Left ventricle myocardium superior (tissue), 1 donor: ENCODE measurements at places on chromosomes 5 and 9.

- DNase-seq = no peak
Measured at GRCh38 chr9:88197016-88197415, 58.7 kb upstream of the SPATA31C2 start.

- peak; percentile 52 for DNase-seq
Measured at GRCh38 chr5:37840053-37841034, 503 bp upstream of the GDNF start.

- no peak for DNase-seq
Measured at GRCh38 chr5:25544652-25545249, 900.0 kb upstream of the CDH10 start.

GRCh38 chr9:110066929-110067716 lies 140.8 kb downstream of the C9orf152 start:
- DNase-seq = no peak

GRCh38 chr5:43859309-43859708 lies 256.3 kb downstream of the NNT start:
- no peak for DNase-seq

DNA sequence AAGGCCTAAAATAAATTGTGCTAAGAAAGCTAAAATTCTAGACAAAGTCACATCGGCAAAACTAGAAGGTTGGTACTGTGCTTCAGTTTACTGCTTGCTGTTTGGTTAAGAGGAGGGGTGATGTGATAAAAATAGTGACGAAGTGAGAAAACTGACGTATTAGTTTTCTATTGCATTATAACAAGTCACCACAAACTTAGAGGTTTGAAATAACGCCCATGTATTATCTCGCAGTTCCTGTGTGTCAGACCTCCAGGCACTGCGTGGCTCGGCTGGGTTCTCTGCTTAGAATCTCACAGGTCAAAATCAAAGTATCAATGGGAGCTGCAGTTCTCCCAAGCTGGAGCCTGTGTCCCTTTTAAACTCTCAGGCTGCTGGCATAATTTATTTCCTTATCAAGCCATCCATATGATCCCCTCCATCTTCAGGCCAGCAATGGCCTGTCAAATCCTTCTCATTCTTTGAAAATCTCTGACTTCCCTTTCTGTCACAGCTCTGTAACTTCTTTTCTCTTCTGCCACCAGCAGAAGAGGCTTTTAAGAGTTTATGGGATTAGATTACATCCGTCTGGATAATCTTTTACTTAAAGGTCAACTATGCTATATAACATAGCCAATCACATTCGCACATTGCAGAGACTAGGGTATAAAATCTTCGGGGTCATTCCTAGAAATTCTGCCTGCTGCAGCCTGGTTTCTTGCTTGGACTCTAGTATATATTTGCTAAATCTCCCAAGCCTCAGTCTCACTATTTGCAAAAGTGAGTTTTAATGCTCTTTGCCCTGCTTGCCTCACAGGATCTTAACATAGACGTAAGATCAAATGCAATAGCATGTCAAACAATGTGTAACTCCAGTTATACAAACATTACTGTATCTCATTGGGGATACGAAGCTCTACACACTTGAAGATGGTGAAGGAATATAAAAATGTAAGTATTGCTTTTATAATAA lies 104.0 kb upstream of the CDKN2B start:
- DNase-seq = no peak

GRCh38 chr5:179413711-179414458 lies 68.6 kb upstream of the ADAMTS2 start:
- DNase-seq = no peak

DNA sequence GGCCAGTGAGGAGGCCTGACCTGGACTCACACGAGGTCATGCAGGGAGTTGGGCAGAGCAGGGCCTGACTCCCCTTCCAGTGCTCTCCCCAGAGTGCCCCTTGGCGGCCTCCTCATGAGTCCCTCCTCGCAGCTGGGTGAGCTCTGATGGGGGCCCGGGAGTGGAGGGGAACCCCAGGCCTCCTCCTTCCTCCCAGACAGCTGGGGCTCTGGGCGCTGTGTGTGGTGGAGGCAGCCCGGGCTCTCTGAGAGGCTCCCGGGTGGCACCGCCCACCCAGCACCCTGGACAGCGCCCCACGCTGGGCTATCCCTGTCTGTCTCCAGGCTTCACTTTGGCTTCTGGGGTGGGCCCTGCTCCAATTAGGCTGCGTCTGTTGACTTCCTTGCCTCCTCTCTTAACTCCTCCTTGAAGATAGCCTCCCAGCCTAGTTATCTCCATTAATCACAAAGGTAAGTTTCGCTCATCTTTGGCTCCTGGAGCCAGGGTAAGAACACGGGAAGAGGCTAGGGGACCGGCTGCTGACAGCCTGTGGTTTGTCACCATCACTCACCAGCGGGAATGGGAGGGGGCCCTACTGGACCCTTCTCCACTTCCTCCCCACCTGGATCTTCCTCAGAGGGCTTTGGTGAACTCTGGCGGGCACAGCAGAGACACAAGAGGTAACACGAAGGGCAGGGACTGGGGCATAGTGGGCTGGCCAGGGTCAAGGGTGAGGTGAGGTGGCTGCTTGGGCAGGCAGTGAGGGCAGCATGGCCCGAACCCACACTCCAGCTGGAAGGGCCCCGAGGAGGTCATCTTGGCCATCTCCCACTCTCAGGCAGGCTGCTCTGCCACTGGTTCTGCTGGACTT lies 13.1 kb downstream of the PSD2 start:
- DNase-seq = peak; percentile 52

GRCh38 chr9:20208961-20209371 lies 413.3 kb downstream of the MLLT3 start:
- no peak for DNase-seq

DNA sequence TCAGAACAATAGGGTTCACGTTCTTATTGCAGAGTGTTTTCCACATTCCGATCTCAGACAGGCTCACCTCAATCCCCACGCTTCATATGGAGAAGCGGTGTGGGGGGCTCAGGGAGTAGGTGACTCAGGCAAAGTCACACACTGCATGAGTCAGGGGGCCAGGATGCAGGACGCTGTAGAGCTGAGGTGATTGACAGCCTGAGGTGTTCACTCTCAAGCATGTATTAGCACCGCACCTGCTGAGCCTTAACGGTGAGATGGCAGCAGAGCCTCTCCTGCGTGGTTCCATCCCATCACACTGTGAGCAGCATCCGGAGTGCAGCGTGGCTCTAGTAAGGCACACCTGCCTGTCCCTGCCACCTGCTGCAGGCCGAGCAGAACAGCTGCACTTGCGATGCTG lies 194.0 kb downstream of the IRX2 start:
- no peak for DNase-seq

GRCh38 chr9:114097613-114098020 lies 1.5 kb downstream of the KIF12 start:
- DNase-seq = peak; percentile 40

- DNase-seq = no peak
Measured at GRCh38 chr5:15948190-15948589, 231.4 kb downstream of the MARCHF11 start.

- peak; percentile 15 for DNase-seq
Measured at GRCh38 chr9:135240222-135240621, 152.8 kb downstream of the OLFM1 start.

DNA sequence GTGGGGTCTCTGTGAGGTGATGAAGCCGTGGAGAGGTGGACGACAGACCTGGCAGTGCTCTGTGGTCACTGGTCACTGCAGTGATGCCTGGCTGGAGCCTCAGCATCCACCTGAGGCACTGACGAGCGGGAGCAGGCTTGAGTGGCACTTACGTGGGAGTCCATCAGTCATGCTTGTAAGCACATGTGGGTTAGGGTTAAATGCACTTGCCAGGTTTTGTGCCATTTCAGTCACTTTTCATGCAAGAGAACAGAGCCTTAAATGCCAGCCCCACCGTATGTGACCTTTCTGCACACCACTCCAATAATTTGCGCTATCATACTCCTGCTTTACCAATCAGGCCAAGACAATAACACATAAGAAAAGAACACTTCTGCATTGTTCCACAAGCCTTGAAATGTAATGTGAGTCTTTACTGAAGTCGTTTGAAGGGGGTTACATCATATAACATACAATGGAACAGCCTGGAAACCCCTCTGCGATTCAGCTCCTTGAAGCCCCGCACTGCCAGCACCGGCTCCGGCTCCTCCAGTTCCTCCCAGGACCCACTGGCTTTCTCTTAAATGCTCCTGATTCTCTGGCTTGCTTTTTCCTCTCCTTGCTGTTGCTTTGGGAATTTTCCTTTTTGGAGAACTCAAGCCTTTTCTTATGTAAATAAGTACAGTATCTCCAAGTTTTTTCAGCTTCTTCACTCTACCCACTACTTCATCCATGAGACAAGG lies 59.4 kb upstream of the CTXN3 start:
- no peak for DNase-seq

- no peak for DNase-seq
Measured at GRCh38 chr9:98501819-98502218, 206.9 kb downstream of the GABBR2 start.

DNA sequence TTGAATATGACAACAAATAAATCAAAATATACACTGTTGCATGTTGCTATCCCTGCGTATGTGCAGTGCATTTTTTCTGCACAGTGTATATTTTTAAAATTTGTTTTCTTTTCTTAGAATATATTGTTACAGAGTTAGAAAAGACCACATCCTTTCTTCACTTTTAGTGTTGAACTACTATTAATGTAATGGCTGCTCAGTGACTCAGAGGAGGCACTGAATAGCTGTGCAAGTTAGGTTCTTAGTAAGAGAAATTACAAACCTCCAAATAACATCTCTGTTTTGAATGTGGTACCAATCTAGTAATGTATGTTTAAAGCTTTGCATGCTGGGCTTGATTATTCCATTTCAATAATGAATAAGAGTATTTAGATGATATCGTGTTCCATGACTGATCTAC lies 208.9 kb upstream of the PRR16 start:
- DNase-seq = no peak

DNA sequence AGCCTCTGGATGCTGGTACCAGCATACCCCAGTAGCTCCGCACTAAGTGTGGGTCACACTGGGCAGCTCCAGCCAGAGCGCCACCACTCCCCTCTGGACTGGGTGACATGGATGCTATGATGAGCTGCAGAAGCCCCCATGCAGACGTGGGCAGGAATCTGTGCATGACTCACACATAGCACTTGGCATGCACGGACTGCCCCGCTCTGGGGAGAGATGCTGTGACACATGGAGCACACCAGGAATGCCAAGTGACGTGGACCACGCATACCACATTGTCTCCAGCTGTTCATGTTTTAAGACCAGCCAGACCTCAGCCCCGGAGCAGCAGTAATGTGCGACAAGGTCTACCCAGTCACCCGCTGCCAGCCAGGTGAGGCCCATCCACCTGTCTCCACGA lies 64.1 kb downstream of the SEMA4D start:
- no peak for DNase-seq

DNA sequence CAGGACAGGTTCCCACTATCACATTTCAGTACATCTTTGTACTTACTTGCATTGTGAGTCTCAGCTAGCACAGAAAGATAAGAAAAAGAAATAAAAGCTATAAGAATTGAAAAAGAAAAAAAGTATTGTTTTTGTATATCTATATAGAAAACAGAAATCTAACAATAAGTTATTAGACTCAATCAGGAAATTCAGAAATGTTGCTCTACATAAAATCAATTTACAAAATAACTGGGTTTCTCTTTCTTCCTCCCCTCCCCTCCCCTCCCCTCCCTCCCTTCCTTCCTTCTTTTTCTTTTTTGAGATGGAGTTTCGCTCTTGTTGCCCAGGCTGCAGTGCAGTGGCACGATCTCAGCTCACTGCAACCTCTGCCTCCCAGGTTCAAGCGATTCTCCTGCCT lies 7.2 kb upstream of the CACNA1B start:
- DNase-seq = no peak
